Activated CD8-positive, alpha-beta T cell treated with anti-CD3 and anti-CD28 coated beads, Interleukin-2, amount 10 ng/mL, durations not matched to agents 7 days and 5 days (primary cell): ENCODE measurements at places on chromosomes 5 and 9.

DNA sequence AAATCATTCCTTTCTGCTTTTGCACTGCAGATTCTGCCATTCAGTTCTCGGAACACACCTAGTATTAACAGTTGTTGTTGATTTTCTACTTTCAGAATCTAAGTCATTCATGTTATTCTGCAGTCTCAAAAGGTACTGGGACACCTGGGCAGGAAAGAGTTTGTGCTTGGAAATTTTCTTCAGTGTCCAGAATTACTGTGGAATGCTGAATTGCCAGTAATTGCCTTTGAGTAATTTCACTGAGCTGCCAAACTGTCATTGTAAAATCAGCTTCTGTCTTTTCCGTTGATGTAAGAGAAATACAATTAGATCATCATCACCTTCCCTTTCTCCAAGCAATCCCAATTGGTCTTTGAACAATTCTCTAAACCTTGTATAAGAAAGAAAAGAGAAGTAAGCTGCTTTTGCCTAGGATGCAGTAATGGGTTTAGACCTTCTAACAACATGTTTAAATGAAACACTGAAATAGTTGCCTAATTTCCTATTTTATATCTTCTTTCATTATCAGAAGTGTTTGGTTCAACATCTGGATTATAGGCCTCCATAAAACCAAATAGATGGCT lies 75.7 kb upstream of the TGFBR1 start:
- H3K36me3 ChIP-seq = peaks cover 3% of the 10 kb centered on the region
- H3K27ac ChIP-seq = no peak overlapping the region
- H3K27me3 ChIP-seq = peaks cover 2% of the 10 kb centered on the region

DNA sequence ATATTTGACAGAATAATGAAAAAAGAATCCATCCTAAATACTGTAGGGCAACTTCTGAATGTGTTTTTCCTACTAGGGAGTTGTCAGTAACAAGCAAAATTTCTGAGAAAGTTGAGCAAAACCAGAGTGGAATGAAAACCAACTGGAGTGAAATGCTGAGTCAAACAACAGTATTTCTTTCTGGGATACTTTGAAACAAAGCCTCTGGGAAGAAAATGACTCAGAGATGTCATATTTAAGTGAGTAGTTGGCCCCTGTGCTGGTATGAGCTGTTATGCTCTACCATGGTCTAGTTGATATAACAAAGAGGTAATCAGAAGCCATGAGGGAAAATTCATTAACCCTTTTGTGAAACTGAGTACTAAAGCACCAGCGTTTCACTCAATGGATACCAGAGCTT lies 372.1 kb upstream of the C9orf72 start:
- DNase-seq = no peak
- H3K27ac ChIP-seq = no peak overlapping the region
- H3K4me1 ChIP-seq = no peaks in the 10 kb centered on the region
- H3K36me3 ChIP-seq = no peaks in the 10 kb centered on the region
- no peaks in the 10 kb centered on the region for H3K27me3 ChIP-seq

DNA sequence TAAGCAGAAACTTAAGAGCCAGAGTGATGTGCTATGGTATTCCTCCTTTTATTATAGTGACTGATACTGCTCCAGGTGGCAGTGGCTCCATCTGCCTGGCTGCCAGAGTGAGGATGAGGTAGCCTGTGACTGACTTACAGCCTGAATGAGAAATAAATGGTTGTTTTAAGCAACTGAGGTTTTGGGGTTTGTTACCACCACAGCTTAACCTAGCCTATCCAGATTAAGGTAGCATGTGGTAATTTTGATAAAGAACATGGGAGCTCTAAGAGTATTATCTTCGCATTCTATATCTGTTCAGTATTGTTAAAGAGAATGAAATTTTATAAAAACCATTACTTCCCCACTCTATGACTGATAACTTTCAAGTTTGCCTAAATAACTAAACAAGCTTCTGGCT lies 39.0 kb downstream of the GOLPH3 start:
- DNase-seq = no peak
- no peaks in the 10 kb centered on the region for H3K27me3 ChIP-seq
- peaks cover 42% of the 10 kb centered on the region for H3K36me3 ChIP-seq

GRCh38 chr5:152673601-152674000 lies 268.5 kb upstream of the NMUR2 start:
- H3K27ac ChIP-seq = no peak overlapping the region
- no peak overlapping the region for H3K4me3 ChIP-seq
- H3K36me3 ChIP-seq = no peaks in the 10 kb centered on the region

DNA sequence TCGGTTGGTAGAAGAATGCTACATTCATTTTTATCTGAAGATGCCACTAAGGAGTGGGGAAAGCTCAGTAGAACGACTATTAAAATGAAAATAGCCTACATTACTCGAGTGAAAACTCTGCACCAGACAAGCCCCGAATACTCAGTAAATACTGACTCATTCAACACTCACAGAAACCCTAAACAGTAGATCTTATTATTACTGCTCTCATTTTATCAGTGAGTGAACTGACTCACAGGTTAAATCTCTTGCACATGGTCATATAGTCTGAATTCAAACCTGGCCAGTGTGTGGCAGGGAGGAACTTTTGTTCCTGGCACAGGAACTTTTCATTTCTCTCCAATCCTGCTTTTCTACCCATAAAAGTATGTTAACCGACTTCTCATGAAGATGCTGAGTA lies 9.6 kb upstream of the PAPPA start:
- H3K27ac ChIP-seq = no peak overlapping the region
- no peak for DNase-seq

DNA sequence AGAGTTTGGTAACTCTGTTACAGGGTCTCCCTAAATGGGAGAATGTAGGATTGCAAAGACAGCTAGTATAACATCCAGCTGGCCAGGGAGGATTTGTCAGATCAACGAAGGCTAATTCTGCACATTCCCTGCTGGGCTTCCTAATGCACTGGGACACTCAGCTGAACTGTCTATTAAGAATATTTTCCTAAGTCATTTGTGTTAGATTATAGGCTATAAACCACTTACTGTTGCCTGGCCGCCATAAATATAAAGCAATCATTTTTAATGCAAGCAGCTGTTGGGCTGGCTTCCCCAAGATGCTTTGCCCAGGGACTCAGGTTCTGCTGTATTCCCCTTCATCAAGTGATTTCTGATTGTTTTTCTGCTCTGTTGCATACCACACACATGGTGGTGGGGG lies 35.3 kb upstream of the SLIT3 start:
- no peak overlapping the region for H3K27ac ChIP-seq
- H3K27me3 ChIP-seq = no peaks in the 10 kb centered on the region
- H3K4me3 ChIP-seq = no peak overlapping the region
- no peaks in the 10 kb centered on the region for H3K36me3 ChIP-seq
- DNase-seq = no peak

GRCh38 chr9:95049761-95050160 lies 267.7 kb downstream of the FANCC start:
- peaks cover 9% of the 10 kb centered on the region for H3K4me1 ChIP-seq
- DNase-seq = no peak
- no peak overlapping the region for H3K27ac ChIP-seq
- no peaks in the 10 kb centered on the region for H3K36me3 ChIP-seq
- H3K4me3 ChIP-seq = no peak overlapping the region

DNA sequence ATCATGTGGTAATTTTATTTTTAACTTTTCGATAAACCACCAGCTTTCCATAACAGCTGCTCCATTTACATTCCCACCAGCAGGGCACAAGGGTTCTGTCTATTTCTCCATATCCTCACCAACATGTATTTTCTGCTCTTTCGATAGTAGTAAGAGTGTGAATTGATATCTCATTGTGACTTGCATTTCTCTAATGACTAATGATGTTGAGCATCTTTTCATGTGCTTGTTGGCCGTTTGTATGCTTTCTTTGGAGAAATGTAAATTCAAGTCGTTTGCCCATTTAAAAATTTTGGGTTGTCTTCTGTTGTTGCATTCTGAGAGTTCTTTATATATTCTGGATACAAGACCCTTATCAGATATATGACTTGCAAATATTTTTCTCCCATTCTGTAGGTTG lies 45.9 kb downstream of the PSD2 start:
- H3K4me1 ChIP-seq = peaks cover 3% of the 10 kb centered on the region
- H3K27ac ChIP-seq = no peak overlapping the region
- DNase-seq = no peak

GRCh38 chr5:76379316-76379715 lies 23.8 kb upstream of the IQGAP2 start:
- no peak overlapping the region for H3K4me3 ChIP-seq
- peak overlapping the region; percentile 14 for H3K27ac ChIP-seq
- no peak for DNase-seq
- H3K36me3 ChIP-seq = no peaks in the 10 kb centered on the region
- H3K4me1 ChIP-seq = peaks cover 36% of the 10 kb centered on the region

- DNase-seq = no peak
- H3K27ac ChIP-seq = no peak overlapping the region
- no peaks in the 10 kb centered on the region for H3K27me3 ChIP-seq
- no peak overlapping the region for H3K4me3 ChIP-seq
These were observed 346.1 kb upstream of the PTGER4 start for GRCh38 chr5:40333459-40334241.

- peaks cover 5% of the 10 kb centered on the region for H3K4me1 ChIP-seq
- H3K27ac ChIP-seq = no peak overlapping the region
- DNase-seq = no peak
- H3K27me3 ChIP-seq = peaks cover 4% of the 10 kb centered on the region
- H3K4me3 ChIP-seq = no peak overlapping the region
- H3K36me3 ChIP-seq = no peaks in the 10 kb centered on the region
These were observed 371.5 kb downstream of the ADGRV1 start for GRCh38 chr5:90930062-90930461.

GRCh38 chr5:28574606-28575005 lies 1536.2 kb upstream of the CDH9 start:
- no peak overlapping the region for H3K27ac ChIP-seq
- no peaks in the 10 kb centered on the region for H3K36me3 ChIP-seq
- DNase-seq = no peak

GRCh38 chr9:7336356-7337065 lies 463.1 kb downstream of the DMAC1 start:
- DNase-seq = no peak
- H3K27me3 ChIP-seq = peaks cover 8% of the 10 kb centered on the region
- no peak overlapping the region for H3K27ac ChIP-seq

DNA sequence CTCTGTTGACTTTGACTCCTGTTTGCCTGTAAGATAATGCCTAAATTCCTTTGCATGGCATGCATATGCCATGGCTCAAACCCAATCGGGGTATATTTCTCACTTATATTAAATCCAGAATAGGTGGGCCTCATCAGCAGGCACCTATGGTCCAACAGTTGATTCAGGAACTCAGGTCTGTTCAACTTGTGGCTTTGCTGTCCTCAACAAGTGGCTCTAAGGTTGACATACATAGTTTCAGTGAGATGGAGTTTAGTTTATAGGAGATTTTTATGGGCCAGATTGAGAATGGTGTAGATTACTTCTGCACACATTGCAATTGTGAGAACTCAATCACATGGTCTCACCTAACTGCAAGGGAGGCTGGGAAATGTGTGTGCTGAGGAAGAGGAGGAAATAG lies 31.6 kb upstream of the PTGER4 start:
- peaks cover 43% of the 10 kb centered on the region for H3K36me3 ChIP-seq
- peak overlapping the region; percentile 18 for H3K27ac ChIP-seq
- no peaks in the 10 kb centered on the region for H3K27me3 ChIP-seq
- DNase-seq = no peak
- H3K4me1 ChIP-seq = peaks cover 49% of the 10 kb centered on the region

GRCh38 chr5:55636683-55637082 lies 75.4 kb downstream of the SLC38A9 start:
- no peak for DNase-seq
- H3K4me3 ChIP-seq = no peak overlapping the region
- H3K36me3 ChIP-seq = peaks cover 9% of the 10 kb centered on the region
- no peaks in the 10 kb centered on the region for H3K27me3 ChIP-seq
- peaks cover 12% of the 10 kb centered on the region for H3K4me1 ChIP-seq
- no peak overlapping the region for H3K27ac ChIP-seq

GRCh38 chr9:136645352-136645902 lies 17.3 kb upstream of the EGFL7 start:
- H3K27ac ChIP-seq = no peak overlapping the region
- peaks cover 4% of the 10 kb centered on the region for H3K4me1 ChIP-seq
- H3K36me3 ChIP-seq = no peaks in the 10 kb centered on the region

GRCh38 chr5:165834891-165835290 lies 2329.5 kb downstream of the MAT2B start:
- no peaks in the 10 kb centered on the region for H3K4me1 ChIP-seq
- H3K27ac ChIP-seq = no peak overlapping the region
- H3K36me3 ChIP-seq = no peaks in the 10 kb centered on the region
- no peak overlapping the region for H3K4me3 ChIP-seq
- H3K27me3 ChIP-seq = no peaks in the 10 kb centered on the region

DNA sequence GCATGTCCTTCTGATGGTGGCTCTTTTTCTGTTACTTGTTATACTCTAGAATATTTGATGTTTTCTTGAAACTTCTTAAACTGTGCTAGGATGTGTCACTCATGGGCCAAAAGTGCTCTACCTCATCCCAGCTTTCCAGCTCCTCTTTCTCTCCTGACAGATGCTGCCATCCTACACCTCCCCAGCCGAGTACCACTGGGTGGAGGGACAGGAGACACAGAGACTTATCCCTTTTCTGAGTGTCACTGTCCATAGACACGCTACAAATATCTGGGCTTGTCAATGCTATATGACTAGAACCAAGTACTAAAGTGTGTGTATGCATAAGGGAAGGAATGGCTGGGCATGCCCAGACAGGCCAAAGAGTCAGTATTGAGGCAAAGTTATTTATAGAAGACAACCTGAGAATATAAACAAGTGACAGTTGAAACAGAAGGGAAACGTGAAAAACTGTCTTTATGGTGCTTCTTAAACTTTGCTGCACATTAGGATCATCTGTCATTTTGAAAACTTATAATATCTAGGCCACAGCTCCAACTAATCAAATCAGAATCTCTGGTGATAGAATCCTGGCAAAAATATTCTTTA lies 188.0 kb downstream of the CARTPT start:
- H3K36me3 ChIP-seq = no peaks in the 10 kb centered on the region
- H3K27ac ChIP-seq = no peak overlapping the region
- H3K4me1 ChIP-seq = no peaks in the 10 kb centered on the region
- H3K27me3 ChIP-seq = no peaks in the 10 kb centered on the region
- H3K4me3 ChIP-seq = no peak overlapping the region

- no peak overlapping the region for H3K27ac ChIP-seq
- H3K4me3 ChIP-seq = no peak overlapping the region
- no peaks in the 10 kb centered on the region for H3K4me1 ChIP-seq
- H3K36me3 ChIP-seq = no peaks in the 10 kb centered on the region
- no peaks in the 10 kb centered on the region for H3K27me3 ChIP-seq
- no peak for DNase-seq
These were observed 1751.3 kb upstream of the WWC1 start for GRCh38 chr5:166540156-166540555.

GRCh38 chr9:34456151-34456550 lies 2.2 kb downstream of the FAM219A start:
- no peaks in the 10 kb centered on the region for H3K36me3 ChIP-seq
- peaks cover 9% of the 10 kb centered on the region for H3K27me3 ChIP-seq
- H3K4me3 ChIP-seq = peak overlapping the region; percentile 9

DNA sequence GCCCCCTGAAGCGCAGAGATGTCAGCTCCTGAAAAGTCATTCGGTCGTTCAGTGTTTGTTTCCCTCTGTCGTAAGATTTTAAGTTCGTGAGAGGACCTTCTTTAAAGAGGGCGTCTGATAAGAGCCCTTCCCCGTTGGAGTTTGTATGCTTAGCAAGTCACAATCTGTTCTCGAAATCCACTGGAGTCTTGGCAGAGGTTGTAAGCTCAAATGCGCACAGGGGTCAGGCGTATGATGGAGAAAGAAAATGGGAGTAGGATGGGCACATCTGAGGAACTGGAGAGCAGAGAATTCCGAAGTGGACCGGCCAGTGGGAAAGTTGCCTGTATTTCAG lies 710 bp downstream of the HSD17B4 start:
- peaks cover 19% of the 10 kb centered on the region for H3K4me1 ChIP-seq
- H3K27me3 ChIP-seq = peaks cover 8% of the 10 kb centered on the region
- peaks cover 7% of the 10 kb centered on the region for H3K36me3 ChIP-seq
- peak overlapping the region; percentile 95 for H3K4me3 ChIP-seq
- DNase-seq = no peak

GRCh38 chr5:97635553-97635952 lies 452.5 kb upstream of the RIOK2 start:
- peaks cover 4% of the 10 kb centered on the region for H3K4me1 ChIP-seq
- no peaks in the 10 kb centered on the region for H3K27me3 ChIP-seq
- no peak for DNase-seq
- H3K27ac ChIP-seq = no peak overlapping the region
